ENCODE measurements at places on chromosomes 2 and 18.

GRCh38 chr18:53952700-53953099, 271.8 kb downstream of the MBD2 start:
- no peak for DNase-seq

GRCh38 chr2:224885836-224886547, 156.3 kb downstream of the DOCK10 start:
- DNase-seq, result no peak

- DNase-seq, result no peak
Observed at GRCh38 chr2:197975931-197976519, 171.6 kb downstream of the PLCL1 start.

DNA sequence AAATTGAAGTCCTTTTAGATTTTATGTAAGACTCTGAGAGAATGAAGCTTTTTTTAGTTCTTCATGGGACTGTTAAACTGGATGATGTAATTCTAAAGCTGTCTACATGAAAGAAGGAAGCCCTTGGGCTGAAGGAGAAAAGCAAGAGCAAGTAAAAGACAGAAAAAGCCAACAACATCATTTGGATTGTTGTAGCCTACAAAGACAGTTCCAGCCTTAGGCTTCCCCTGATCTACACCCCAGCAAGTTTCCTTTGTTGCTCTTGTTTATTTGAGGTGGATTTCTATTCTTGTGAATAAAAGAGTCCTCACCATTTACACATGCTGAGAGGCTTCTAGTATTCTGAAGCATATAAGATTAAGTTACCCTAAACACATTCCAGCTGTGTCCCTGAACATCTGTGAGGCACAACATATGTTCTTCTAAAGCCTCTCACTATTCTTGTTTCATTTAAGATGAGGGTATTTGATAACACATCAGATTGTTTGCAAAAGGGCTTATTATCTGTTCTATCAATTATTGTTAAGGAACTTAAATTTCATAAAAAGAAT, 377.8 kb downstream of the LNPK start:
- no peak for DNase-seq

DNA sequence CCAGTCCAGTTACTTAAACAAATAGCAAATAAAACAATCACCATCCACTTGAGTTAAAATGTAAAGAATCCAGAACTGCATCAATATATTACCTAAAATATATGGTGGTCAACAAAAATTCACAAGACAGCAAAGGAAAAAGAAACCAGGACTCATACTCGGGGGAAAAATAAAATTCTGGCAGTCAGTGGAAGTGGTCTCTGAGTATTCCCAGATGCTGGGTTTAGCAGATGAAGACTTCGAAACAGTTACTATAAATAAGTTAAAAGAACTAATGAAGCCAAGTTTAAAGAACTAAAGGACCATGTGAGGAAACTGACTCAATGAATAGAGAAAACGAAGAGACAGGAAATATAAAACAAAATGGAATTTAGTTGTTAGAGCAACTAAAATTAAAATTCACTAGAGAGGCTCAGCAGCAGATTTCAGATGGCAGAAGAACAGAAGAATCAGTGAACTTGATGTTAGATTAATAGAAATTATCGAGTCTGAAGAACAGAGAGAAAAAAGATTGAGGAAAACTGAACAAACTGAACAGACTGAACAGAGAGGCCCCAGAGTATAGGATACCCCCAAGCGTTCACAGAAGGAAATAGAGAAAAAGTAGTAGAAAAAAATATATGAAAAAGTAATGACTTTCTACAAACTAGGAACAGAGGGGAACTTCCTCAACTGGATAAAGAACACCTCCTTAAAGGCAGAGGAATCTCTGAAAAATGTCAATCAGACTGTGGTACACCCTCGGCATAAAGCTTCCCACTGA, 27.9 kb downstream of the MGAT4A start:
- DNase-seq, result no peak

DNA sequence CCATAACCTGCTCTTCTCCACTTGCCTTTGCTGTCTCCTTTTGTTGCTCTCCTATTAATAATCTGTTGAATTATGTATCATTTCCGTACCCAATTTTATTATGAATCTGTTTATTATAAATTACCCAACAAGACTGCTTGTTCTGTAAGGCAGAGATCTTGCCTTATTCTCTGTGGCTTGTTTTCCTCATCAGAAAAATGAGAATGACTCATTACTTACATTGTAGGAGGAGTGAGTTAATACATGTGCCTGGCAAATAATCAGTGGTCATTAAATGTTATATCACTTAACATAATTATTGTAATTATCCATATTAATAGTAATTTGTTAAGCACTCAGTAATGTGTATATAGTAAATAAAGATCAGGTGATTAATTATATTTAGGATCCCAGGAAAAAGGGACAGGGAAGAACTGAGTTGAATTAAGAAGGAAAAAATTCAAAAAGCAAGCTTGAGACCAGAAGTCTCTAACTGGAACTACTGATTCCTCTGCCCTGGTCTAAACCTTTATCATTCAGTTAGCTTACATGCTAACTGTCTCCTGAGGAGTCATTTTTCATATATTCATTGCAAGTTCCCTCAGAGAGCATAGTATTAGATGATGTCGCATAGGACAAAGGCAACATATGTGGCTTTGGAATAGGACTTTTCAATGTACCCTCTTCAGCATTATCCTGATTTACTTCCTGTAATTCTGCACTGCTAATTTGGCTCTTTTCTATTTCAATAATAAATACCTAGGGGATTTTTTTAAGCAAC, 335.7 kb downstream of the GALNT13 start:
- DNase-seq, result no peak

GRCh38 chr2:129619471-129619870, 360.0 kb upstream of the RAB6C start:
- DNase-seq, result no peak

DNA sequence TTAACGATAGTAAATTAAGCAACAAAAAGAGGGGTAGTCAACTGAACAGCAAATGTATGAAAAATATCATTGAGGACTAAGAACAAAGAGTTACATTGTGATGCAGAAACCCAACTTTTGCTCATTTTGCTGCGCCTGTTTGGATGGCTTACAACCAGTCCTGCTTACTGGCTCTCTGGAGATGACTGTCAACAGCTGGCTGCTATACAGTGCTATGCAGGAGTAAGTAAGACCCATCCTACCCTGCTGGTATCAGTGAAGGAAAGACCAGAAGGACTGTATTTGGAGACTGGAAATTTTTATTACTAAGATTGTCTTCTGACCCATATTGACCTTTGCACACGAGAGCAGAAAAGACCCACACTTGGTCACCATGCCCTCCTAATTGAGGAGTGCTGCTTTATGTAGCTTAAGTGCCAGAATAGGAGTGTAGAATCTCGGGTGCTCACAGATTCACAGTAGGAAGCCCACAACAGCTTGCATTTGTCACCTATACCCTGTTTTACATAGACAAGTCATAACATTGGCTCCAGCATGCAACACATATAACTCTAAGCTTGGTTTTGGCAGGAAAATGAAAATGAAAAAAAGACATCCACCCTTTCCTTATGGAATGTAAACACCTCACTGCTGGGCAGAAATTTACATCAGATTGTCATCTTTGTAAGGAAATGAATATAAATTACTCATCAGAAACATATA, 1915.0 kb upstream of the CELF4 start:
- DNase-seq, result no peak

DNA sequence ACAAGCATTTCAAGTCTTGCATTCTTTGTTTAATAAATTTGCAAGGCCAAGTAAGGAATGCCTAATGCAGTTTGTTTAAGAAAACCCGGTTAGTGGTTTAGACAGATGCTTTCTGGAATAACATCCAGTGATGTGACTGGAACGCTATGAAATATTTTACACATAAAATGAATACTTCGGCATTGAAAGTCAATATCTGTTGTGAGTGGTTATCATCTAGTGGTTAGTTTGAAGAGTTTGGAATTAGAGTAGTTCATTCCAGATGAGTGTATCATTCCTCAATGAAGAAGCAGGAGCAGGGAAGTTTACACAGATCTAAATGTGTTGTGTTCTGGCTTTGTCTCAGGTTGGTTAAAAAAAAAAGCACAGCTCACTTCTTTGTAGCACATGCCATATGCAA, 608.0 kb upstream of the PIK3C3 start:
- no peak for DNase-seq

- DNase-seq, result no peak
Observed at GRCh38 chr2:170227951-170228350, 50.0 kb downstream of the MYO3B start.

- no peak for DNase-seq
Observed at GRCh38 chr2:216970359-216970915, 110.6 kb upstream of the TNP1 start.

GRCh38 chr2:218329826-218330593, 26.6 kb upstream of the CATIP start:
- no peak for DNase-seq

DNA sequence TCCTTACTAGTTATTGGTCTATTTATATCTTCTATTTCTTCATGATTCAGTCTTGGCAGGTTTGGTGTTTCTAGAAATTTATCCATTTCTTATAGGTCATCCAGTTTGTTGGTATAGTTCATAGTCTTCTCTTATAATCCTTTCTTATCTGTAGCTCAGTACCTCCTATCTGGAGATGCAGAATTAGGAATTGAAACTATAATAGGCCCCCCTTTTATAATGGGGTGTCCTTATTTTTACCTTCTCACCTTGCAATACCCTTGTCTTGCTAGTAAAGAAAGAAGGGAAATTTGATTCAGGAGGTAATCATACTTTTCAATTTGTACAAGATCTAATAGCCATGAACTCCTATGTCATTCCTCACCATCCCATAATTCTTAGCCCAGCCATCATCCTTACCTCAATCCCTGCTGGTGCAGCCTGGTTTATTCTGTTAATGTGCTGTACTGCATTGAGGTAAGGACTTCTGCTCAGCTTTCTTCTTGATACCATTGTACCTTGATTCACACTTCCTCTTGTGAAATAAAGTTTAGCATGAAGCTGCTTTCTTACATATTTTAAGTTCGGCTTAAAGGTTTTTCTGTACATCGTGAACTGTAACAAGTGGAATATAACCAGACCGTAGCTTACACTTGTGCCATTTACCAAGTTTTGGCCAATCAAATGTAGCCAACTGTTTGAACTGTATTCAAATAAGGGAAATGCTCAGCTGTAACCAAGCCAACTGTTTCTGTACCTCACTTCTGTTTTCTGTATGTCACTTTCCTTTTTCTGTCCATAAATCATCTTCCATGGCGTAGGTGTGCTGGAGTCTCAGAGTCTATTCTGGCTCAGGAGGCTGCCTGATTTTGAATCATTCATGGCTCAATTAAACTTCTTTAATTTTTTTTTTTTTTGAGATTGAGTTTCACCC, 40.1 kb upstream of the PTH2R start:
- DNase-seq, result no peak

- no peak for DNase-seq
Observed at GRCh38 chr18:56565046-56565445, 73.3 kb downstream of the TXNL1 start.

DNA sequence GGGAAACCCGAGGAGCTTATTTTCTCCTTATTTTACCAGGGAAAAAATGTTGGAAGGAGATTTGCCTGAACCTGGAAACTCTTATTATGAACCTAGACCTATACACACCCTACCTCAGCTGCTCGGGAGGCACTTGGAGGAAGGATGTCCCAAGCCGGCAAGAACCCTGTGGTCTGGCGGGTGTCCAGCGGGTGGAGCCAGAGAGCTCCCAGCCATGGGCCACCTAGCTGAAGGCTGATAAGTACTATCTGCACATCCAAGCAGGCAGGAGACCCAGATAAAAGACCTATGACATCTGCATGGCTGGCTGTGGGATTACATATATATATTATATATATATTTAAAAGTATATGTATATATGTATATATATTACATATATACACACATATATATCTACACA, 1.1 kb upstream of the SLC14A1 start:
- peak; percentile 71 for DNase-seq

DNA sequence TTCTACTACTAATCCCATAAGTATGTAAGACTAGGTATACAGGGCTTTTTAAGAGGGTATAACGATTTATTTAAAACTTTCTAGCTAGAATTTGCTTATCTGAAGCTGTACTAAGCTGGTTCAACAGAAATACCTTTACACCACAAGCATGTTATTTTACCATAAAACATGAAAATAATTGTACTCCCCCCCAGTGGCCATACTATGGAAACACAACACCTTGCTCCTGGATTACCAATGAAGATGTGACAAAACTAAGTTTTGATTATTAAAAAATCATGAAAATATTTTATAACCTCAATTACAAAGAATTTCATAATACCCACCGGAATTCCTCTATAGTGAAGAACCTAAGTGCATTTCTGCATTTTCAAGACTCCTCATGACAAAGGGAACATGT, 27.3 kb downstream of the LPIN2 start:
- DNase-seq, result no peak

GRCh38 chr18:4254840-4255239, 200.3 kb downstream of the DLGAP1 start:
- DNase-seq, result no peak

DNA sequence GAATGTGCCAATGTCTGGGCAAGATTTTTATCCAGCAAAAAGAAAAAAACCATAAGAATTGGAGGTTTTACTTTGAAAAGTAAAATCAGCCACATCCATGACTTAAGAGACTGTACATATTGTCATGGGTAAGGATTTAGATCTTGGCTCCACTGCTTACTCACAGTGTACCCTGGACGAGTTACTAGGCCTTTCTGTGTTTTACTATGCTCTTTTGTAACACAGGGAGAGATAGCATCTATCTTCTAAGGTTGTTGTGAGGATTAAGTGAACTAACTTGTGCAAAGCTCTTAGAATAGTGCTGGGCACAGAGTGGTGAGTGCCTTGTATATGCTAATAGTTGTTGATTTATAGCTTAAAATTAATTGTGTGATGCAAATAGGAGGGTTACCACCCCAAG, 255.9 kb downstream of the NEDD4L start:
- no peak for DNase-seq

DNA sequence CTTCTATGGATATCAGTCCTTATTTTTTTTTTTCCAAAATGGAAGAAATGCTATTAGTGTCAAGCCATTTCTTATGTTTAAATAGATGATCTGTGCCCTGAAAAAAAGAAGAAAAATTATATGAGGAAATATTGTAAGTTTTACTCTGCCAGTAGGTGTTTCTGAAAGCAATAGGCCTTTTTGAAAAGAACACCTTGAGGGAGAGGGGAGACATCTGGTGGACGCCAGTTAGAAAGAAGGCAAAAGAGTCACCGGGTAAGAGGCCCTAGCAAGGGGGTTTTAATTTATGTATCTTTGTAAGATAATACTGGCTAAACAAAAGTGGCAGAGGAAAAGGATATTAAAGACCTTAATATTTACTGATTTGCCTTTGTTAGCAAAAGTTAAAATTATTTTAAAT, 56.1 kb downstream of the DYNAP start:
- no peak for DNase-seq
